ENCODE measurements at places on chromosomes 2 and 18.

DNA sequence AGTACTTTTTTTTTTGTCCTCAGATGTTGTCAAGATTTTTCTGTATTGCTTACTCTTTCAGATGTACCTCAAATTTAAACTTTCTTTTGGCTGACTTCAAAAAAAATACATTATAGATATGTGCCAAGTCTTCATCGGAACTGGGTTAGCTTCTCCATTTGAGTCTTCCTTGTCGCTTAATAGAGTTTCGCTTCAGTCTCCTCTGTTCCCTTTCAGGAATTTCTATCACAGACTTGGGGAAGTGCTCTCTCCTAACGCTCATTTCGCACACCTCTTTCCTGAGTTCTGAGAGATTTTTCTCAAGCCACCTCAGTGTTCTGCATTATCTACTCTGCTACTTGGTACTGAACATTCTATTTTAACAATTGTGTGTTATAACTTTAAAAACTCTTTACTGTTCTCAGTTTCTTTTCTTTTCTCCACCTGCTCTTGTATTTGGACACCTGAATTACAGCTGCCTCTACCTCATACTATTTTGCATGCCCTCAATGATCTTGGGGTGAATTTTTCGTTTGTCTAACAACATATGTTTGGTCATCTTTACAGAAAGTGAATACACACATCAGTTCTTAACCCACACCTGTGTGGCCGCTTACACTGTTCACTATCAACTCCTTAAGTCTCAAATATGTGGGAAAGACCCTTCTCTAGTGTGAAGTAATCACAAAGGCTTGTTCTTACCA, 16.5 kb downstream of the PTPN2 start:
- DNase-seq: no peak

DNA sequence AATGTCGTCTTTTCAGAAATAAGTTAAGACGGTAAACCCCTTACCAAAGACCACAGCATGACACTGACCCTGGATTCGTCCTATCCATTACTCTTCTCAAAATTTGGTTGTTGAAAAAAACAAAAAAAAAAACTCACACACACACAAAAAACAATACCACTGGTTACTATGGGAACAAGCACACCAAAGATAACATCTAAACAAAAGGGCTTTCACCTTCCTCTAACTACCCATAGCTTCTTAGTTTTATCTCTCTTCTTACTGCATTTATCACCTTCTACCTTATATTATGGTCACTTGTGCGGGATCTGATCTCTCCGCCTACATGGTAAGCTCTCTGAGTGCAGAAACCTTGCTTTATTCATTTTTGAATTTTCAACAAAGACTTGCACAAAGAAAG, 192.7 kb downstream of the STK39 start:
- DNase-seq: no peak

- DNase-seq: no peak
Measured at GRCh38 chr18:6975084-6975483, 142.5 kb downstream of the LAMA1 start.

DNA sequence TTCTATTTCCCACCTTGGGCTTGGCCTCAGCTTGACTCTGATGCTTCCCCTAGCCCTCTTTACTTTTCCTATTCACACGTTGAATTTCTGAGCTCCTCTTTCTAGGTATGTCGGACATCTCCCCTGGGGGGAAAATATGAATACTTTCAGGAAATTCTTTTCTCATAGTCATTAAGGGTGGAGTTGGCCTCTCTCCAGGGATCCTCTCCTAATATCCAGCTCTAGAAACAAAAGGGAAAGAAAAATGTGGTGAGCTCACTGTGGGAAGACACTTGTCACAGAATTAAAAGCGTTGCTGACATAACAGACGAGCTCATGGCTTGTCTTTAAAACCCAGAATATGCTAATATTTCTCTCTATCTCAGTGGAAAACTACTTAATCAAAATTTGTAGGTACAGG, 132.7 kb upstream of the MEX3C start:
- DNase-seq: no peak

DNA sequence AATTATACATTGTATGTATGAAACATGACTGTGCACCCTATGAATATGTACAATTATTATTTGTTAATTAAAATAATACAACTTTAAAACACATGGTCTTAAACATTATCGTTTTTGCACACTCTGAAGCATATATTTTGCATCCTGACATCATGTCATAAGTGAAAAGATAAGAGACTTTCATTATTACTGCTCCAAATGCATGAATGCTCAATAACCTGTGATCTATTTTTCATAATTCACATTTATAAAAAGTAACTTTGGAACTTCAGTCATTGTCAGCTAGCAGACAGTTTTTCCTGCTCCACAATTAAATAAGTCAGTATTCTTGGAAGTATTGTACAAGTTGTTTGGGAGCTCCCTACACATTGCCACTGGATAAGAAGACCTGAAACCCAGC, 1.3 kb upstream of the ITPRIPL1 start:
- no peak for DNase-seq

DNA sequence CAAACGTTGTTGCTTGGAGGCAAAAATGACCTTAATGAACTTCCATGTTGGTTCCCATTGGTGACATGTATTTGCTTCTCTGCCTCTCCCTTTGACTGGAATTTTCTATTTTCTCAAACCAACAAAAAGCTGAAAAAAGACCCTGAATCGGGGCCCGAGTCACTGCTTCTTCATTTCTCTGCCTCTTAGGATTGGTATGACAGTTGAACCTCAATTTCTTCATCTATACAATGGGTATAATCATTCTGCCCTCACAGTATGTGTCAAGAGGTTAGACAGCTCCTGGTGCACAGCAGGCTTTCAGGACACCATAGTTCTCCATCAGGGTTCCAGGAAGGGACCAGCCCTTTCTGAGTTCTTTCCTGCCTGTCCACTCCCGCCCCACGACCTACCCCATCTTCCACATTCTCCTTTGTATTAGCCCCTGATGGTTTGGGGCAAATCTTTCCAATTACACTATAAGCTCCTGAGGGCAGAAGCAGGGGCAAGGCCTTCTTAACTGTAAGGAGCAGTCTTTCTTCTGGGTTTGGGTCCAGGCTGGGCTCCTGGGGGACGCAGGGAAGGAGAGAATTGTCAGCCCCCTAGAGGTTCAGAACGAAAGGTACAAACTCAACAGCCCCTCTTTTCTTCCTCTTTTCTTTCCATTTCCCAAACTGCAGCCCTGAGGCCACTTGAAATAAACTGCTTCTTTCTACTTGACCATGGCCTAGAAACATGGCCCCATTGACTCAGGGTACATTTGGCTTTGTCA, 6.3 kb upstream of the PKDCC start:
- DNase-seq: no peak

GRCh38 chr2:201532686-201533304, 81.3 kb downstream of the STRADB start:
- no peak for DNase-seq

- DNase-seq: no peak
Measured at GRCh38 chr2:234846599-234847363, 105.0 kb upstream of the SH3BP4 start.

DNA sequence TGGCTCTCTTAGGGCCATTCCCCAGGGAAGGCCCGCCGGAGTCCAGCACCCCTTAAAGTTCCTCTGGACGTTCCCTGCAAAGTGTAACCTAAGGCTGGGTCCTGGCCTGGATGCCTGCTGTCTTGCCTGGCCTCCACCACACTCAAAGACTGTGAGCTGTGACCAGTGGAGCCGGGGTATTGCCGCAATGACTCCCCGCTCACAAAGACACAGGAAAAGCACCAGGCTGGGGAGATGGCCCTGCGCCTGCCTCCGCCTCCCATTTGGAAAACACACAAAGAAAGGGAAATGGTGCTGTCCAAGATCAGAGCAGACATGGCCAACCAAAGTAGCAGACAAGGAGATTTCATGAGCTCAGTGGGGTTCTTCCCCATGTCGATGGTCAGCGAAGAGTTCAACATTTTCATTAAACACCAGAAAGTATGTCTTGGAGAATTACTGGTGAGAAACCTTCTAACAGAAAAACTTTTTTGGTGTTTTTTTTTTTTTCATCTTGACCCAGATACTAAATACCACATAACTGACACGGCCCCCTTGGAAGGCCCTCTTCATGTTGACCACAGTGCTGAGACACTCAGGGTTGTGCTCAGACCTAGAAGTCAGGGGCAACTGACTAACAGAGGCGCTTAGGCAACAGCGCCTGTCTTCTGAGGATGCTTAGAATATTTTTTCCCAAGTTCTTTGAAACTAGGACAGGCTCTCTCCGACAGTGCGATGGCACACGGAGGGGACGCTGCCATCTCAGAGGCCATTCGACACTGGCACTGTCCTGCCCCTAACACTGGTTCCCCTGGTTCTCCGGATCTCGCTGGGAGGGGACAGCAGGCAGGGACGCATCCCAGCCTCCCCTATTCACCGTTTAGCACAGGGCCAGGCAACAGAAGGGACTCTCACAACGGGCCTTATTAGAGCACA, 226.4 kb upstream of the ID2 start:
- DNase-seq: no peak

DNA sequence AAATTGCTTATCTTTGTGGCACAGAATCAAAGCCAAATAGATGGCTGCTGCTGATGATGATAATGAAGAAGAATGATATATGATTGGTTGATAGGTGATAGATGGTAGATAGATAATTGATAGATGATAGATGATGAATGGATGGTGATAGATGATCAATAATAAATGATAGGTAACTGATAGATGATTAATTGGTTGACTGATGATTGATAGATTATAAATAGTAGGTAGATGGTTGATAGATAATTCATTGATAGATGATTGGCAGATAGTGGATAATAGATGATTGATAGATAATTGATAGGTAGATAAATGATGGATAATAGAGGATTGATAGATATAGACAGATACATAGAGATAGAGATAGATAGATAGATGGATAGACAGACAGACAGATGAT, 430.2 kb downstream of the EIPR1 start:
- no peak for DNase-seq

DNA sequence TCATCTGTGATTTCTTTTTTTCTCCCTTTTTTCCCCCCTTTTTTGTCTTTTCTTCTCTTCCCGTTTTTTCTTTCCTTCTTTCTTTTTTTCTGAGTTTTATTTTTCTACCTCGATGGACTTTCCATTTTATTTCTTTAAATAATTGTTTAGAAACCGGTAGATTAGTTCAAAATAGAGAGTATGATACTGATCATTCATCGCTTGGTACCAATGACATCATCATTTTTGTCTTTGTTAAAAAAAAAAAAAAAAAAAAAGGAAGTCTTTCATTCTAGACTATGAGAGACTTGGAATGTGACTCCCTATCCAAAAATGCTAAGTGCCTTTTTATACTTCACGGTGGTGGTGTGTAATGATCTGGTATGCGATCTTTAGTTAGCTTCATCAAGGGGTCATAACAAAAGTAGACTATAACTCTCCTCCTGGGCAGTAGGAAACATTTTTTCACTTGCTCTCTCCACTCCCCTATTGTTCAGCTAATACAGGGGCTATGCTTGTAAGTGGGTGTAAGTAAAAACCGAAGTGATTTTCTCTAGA, 1517.5 kb upstream of the ZEB2 start:
- no peak for DNase-seq

GRCh38 chr2:229930656-229931055, 8.4 kb downstream of the FBXO36 start:
- no peak for DNase-seq

DNA sequence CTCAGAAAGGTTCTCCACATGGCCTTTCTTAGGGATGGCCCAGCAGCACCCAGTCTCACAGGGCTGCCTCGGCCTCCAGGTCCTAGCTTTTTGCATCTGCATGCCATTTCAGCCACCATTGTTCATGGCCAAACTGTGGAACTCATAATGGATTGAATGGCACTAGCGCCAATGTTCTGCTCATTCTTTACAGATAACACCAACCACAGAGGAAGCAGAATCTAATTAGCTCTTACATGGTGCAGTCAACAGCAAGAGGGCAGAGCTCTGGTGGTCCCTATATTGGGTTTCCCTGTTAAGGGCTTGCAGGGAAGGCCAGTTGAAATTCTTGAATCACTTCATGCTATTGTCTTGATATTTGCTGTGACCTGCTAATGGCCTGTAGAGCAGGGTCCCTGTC, 45.6 kb downstream of the ARL4C start:
- DNase-seq: no peak

DNA sequence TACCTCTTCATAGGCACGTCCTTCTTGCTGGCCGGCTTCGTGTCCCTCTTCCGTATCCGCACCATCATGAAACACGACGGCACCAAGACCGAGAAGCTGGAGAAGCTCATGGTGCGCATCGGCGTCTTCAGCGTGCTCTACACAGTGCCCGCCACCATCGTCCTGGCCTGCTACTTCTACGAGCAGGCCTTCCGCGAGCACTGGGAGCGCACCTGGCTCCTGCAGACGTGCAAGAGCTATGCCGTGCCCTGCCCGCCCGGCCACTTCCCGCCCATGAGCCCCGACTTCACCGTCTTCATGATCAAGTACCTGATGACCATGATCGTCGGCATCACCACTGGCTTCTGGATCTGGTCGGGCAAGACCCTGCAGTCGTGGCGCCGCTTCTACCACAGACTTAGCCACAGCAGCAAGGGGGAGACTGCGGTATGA, 2.3 kb downstream of the FZD7 start:
- no peak for DNase-seq

GRCh38 chr18:36650266-36650665, 178.5 kb downstream of the TPGS2 start:
- DNase-seq: no peak

DNA sequence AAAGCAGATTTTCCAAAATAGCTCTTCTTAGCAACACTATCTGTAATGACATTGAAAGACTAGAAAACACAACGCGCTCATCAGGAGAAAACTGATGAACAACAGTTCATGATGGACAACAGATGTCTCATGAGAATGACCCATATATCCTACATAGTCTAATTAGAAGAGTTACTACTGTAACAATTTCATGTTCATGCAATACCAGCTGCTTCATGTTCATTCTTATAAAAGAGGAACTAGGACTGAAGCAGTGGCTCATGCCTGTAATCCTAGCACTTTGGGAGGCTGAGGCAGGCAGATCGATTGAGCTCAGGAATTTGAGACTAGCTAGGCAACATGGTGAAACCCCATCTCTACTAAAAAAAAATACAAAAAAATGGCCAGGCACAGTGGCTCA, 22.7 kb downstream of the TRAPPC8 start:
- no peak for DNase-seq

DNA sequence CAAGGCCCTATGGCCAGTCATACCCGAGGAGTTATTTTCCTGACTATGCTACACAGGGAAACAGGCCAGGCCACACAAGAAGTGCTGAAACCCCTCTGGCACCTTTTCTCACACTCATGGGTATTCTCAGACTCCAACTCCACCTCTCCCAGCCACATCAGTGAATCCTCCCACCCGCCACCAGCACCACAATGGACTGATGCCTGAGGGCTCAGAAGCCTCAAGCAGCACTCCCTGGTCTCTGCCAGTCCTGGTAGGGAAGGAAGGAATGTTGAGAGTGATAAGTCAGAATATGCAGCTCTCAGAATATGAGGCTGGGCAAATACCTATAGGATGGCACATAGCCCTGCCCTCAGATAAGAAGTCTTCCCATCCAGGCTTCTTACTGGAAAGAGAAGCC, 391.1 kb downstream of the ALK start:
- DNase-seq: no peak

GRCh38 chr2:214560176-214560575, 149.3 kb downstream of the VWC2L start:
- no peak for DNase-seq

GRCh38 chr2:15825276-15825980, 114.9 kb upstream of the MYCN start:
- no peak for DNase-seq
